OCI-LY7 (cell line): ENCODE measurements at places on chromosomes 3 and 15.

DNA sequence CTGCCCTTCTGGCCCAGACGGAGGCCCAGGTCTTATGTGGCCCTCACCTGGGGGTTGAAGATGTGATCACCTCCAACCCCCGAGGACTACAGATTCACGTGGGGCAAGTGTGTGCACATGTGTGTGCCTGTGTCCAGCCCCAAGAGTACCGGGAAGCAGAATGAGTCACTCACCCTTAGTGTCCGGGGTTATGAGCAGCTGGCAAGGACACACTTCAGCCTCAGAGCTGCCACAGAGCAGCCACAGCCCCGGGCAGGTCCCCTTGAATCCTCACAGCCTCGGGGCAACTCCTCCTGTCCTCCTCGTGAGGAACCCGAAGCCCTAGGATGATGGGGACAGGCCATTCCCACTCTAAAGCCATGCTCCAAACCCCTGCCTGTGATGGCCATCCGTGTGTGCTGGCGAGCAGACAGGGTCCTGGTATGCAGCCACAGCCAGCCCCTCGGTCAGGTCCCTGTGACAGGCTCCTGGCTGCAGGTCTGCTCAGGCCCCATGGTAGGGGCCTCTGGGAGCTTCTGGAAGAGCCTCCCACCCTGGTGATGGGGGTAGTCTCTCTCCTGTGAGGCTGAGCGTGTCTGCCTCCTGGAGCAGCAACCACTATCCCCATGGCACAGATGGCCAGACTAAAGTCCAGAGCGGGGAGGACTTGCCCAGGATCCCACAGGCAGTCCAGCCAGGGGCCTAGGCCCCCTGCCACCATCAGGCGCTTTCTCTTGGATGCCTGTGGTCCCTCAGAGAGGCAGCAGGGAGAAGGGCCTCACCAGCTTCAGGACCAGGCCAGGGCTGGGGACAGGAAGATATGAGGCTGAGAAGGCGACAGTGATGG, 852 bp downstream of the STAB1 start:
- no peak for DNase-seq

DNA sequence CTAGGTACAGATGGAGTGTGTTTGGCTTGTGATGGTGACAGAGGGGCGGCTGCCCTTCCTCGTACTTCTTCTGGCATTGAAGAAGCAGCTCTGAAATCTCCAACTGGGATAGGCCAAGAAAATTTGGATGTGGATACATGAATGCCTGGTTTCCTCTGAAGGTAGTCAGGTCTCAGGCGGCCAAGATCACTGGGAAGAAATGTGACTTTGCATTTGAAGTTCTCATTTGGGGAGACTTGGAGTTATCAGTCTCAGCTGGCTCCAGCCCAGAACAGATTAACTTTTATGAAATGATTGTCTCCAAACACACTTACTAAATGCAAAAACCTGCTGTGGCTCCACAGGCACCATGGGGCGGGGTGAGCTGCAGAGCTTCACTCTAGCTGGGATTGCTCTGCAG, 215.9 kb downstream of the THSD4 start:
- no peak for DNase-seq

GRCh38 chr3:177281292-177282118, 84.2 kb upstream of the TBL1XR1 start:
- DNase-seq = peak; percentile 82

DNA sequence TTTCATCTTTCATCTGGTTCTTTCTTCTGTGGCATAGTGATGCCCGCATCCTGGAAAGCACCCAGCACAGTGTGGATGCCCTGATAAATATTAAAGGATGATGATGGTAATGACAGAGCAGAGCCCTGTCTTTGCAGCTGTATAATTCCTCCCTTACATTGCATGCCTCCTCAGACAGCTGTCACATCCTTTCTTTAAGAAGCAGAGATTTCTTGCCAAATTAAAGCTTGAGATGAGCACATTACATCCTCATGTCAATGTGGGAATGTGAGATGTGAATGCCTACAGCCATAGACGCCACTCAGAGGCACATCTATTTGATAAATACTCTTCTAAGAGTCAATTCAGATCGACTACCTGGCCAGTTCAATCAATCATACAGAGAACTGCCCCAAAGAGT, 642.0 kb downstream of the ZNF385D start:
- DNase-seq = no peak
